ENCODE measurements at places on chromosomes 13 and 19.

DNA sequence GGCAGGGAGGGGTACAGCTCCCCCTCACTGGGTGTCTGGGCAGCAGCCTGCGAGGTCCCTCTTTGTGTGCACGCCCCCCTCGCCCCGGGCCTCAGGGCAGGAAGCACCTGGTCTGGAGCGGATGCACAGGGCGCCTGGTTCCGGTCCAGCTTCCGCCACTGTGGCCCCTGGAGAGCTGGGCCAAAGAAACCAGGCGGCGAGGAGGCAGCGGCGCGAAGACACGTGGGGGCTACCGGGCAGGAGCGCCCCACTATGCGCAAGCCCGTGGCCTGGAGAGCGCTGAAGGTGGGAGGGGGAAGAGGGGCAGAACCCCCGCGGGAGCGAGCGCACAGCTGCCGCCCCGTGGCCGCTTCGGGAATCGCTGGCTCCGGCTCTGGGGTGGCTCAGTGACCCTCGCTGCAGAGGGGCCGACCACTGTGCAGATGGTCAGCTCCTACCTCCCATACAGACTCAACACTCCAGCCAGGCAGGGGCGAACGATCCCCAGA is 1.7 kb upstream of the LYL1 start:
- no peak for DNase-seq

- DNase-seq: no peak
Measured at GRCh38 chr19:55578761-55579747, 1.6 kb downstream of the ZNF579 start.

DNA sequence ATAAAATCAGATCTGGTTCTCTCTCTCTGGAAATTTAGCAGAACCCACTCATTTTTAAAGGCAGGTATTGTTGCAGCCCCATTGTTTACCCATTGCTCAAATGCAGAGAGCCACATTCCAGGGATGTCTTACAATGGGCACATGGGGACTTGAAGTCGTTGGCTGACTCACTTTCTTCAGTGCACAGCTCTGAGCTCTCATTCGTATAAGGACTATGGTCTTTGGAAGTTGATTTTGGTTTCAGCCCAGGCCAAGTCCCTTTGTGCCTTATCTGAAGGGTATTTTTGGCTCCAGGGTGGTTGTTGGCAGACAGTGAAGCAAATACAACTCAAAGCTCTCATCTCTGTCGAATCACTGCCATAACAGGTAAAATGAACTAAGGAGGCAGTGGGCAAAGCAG is 47.3 kb upstream of the CLDN10 start:
- no peak for DNase-seq

DNA sequence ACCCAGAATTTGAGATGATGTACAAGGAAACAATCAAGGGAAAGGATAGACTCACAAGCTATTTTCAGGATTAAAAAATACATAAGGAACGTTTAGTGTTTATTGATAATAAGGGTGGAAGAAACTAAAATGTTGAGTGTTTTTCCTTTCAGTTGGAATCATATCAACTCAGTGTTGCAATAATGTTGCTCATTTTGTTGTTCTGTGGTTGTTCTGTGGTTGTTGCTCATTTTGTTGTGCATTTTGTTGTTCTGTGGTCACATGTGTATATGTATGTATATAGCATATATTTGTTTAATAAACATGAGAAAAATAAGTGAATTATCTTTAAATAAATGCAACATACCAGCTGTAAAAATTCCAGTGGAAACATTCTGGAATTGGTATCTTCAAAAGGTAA is 262.4 kb upstream of the SPRY2 start:
- peak; percentile 22 for DNase-seq

DNA sequence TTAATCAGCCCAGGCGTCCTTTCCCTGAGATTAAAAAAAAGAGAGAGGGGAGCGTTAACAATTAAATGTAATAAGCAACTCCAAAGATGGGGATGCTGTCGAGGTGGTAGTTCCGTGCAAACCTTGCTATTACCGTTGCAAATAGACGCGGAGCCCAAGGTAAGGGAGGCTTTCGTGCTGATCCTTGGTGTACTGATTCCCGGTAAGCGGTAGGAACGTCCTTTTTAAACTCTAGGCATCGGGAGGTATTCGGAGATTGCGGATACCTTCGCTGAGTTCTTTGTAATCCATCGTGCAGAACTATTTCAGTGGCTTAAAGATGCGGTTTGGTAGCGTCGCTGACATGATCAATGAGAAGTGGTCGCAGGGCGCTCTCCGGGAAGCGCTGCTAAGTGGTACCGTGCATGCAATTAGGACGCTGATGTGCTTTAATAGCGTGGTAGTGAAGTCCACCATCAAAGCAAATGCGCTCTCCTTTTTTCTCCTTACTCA is 3.1 kb downstream of the SLITRK5 start:
- DNase-seq: no peak

DNA sequence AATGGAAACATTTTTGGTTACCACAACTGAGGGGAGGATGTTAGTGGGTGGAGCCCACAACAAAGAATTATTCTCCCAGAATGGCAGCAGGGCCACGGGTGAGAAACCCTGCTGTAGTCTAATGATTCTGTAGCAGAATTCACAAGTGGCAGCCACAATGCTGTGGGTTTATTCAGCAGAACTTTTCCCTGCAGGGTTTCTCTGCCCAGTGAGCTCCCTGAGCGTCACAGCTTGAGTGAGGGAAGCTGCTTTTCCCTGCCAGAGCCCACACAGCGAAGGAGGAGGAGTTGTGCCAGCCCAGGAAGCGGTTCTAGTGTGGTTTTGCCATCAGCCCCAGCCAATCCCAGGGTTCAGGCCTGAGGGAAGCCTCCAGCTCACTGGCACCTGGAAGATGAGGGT is 4.4 kb downstream of the ATP12A start:
- no peak for DNase-seq

DNA sequence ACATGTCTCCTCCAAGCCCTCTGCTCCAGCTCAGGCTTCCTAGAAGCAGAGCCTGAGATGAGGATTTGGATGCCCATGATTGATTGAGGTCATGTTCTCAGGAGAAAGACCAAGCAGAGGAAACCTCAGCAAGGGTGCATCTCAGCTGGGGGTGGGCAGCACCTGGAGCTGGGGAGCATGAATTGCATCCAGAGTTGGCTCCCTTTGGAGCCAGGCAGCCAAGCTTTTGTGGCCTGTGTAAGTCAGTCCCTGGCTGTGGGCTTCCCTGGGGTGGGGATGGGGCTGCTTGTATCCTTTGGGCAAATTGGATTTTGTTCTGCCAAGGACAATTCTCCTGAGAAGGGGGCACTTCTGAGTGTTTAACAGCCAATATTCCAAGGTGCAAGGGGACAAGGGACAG is 91.5 kb upstream of the WASF3 start:
- DNase-seq: no peak

GRCh38 chr13:114067381-114067885 is 65.0 kb downstream of the RASA3 start:
- peak; percentile 29 for DNase-seq

DNA sequence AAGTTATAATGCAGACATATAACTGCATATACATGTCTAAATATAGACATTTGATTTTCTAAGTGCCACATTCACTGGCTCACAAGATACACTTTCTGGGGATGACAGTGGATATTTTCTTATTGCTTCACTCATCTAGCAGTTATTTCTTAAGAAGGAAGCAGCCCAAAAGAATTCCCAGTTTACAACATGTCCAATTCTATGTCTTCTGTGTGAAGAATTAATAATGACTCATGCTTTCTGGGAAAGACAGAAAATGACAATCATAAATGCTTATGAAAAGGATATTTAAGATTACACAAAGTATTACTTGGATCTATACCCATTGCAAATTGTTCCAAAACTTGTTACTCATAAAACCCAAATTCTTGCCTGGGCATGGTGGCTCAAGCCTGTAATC is 543.4 kb downstream of the SUCLA2 start:
- peak; percentile 65 for DNase-seq
